Activated CD4-positive, alpha-beta T cell treated with anti-CD3 and anti-CD28 coated beads, Interleukin-2, amount 50 U/mL, for 24 hours (primary cell): ENCODE measurements at places on chromosomes 2 and 18.

DNA sequence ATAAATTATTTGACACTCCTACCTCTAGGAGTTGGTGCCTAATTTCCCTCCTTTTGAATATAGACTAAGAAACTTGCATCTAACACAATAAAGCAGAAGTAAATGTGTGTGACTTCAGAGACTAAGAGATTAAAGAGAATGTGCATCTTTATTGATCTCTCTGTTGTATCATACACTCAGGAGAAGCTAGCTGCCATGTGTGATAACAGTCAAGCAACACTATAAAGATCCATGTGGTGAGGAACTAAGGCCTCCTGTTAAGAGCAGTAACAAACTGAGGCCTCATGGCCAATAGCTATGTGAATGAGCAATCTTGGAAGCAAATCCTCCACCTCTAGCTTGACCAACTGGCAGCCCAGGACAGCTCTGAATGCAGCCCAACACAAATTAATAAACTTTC, 3.4 kb downstream of the FANCL start:
- no peak for DNase-seq

DNA sequence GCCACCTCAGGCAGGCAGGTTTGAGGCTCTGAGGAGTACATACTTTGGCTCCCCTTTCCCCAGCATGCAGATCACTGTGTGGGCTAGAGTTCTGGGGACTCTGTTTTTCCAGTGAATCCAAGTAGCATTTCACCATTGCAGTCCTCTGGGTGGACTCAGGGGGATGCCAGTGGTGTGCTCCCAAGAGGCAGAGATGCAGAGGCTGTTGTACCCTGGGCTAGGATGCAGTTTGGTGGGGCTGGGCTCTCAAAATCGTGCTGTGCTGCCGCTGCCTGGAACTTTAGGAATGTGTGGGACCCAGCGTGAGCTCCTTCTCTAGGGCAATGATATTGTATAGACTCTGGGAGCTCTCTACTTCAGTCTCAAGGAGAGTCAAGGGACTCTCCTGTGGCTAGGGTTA, 104.9 kb downstream of the MYO3B start:
- no peak for DNase-seq

DNA sequence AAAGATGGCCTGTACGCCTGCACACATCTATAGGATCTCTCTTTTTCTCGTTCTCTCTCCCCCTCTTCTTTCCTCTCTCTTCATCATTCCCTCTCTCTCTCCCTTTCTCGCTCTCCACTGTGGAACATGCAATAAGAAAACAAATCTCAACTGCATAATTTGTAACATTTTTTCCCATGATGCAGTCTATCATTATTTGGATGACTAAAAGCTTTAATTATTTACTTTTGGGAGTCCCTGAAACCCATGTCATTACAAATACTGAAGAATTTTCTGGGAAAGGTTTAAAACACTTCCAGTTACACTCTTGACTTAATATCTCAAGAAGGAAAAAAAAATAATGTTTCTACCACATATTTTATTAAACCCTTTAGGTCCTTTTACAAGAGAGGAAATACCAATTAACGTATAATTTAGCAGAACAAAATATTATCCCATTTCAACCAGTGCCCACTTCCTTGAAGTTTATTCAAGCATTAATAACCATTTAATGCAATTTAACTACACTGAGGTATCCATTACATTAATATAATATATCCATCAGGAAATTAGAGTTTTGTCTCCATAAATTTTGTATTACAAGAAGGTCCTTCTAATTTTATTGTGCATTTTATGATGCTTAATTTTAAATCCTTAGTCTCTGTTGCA, 1615.2 kb upstream of the ACVR2A start:
- no peak for DNase-seq

DNA sequence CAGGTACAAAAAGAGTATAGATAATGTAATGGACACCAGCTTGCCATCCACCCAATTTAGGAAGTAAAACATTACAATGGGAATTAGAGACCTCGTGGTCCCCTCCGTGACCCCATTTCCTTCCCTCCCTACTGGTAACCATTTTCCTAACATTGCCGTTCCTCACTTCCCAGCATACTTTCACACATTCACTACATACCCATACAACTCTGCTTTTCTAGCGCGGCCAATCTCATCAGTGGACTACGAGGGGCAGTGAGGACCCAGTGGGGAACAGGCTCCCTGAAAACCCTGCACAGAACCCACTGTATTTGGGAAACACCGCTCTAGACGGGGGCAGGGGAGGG, 1.1 kb downstream of the ENOSF1 start:
- no peak for DNase-seq

DNA sequence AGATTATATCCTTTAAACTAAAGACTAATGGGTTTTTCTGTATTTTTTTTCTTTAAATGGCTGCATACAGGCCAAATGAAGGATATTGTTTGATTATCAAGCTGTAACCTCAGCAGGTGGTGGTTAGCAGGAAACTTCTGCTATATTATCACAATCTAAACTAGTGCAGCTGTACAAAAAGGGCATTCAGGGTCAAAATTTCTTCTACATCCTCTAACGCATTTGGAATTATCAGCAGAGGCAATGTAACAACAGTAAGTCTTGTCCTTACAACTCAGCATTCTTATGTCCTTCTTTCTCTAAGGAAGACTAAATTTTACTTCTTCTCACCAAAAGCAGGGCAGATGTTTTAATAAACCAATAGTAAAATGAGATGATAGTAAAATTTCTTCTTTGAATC, 135.8 kb upstream of the FN1 start:
- no peak for DNase-seq

DNA sequence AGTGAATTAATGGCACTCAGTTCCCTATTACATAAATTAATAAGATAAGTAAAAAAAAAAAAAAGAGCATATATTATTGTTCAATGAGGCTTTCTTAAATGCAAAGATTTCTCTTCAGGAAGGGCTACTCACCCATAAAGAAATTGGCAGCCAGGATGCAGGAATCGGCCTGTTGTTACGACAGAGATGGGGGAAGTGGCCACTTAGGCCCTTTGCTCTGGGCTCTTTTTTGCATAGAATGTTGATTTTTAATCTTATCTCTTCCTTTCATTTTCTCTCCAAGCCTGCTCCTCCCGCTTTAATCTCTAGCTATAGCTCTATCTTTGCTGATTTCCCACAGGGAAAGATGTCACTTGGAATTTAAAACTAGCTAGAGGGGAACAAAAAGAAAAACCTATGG, 391.8 kb upstream of the CRIM1 start:
- DNase-seq = no peak

DNA sequence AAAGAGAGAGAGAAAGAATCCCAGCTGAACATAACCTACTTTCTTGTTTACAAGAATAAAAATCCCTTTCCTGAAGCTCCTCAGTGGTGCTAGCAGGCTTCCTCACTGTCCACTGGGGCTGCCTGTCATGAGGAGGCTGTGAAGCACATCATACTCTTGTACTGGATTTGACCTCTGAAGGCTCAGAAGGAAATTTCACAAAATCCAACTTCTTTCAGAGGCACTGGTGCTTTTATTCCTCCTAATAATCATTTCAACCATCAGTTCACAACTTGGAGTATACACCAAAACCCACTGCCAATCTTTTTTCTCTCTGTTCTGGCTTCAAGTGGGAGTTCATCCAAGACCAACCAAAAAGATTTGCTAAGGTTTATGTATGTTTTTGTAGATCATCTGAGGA, 48.5 kb downstream of the TMX3 start:
- DNase-seq = no peak

GRCh38 chr2:120432976-120433815, 87.3 kb downstream of the INHBB start:
- DNase-seq = no peak

DNA sequence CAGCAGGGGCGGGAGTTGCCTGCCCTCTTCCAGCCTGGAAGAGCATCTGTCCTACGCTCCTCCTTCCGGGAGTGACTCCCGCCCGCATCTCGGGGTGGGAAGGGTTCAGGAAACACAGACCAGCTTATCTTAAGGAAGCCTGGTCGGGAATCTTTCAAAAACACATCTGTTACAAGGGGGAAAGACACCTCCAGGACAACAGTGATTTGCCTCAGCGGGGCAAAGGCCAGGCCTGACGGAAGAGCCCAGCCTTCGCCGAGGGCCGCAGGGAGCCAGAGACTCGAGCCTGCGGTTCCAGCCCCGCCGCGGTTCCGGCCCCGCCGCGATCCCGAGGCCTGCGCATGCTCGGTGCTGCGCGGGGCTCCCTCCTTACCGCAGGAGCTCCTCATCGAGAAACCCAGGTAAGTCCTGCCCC, 38.1 kb upstream of the TGIF1 start:
- DNase-seq = no peak

GRCh38 chr18:74281980-74282754, 9.6 kb downstream of the CYB5A start:
- DNase-seq = no peak

DNA sequence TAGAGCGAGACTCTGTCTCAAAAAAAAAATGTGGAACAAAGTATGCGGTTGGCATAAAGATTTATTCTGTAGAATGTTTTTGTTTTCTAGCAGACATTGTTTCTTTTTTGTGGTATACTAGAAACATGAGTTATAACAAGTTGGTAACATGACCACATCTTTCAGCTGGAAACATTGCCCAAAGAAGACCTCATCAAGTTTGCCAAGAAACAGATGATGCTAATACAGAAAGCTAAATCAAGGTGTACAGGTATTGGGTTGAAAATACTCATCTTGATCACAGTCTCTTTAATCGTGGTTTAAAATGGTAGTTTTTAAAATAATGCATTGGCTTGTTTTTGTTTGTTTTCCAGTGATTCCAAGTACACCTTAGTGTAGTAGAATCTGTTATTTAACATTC, 1.9 kb downstream of the GCC2 start:
- DNase-seq = no peak

DNA sequence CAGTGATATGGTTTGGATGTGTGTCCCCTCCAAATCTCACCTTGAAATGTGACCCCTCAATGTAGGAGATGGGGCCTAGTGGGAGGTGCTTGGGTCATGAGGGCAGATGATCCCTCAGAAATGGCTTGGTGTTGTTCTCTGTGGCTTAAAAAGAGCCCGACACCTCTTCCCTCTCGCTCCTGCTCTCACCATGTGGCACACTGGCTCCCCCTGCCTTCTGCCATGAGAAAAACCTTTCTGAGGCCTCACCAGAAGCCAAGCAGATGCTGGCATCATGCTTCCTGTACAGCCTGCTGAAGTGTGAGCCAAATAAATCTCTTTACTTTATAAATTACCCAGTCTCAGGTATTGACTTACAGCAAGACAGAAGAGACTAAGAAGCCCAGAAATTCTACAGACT, 357.1 kb downstream of the NRXN1 start:
- DNase-seq = no peak

- DNase-seq = no peak
Observed at GRCh38 chr2:119085613-119086012, 72.9 kb downstream of the C1QL2 start.

DNA sequence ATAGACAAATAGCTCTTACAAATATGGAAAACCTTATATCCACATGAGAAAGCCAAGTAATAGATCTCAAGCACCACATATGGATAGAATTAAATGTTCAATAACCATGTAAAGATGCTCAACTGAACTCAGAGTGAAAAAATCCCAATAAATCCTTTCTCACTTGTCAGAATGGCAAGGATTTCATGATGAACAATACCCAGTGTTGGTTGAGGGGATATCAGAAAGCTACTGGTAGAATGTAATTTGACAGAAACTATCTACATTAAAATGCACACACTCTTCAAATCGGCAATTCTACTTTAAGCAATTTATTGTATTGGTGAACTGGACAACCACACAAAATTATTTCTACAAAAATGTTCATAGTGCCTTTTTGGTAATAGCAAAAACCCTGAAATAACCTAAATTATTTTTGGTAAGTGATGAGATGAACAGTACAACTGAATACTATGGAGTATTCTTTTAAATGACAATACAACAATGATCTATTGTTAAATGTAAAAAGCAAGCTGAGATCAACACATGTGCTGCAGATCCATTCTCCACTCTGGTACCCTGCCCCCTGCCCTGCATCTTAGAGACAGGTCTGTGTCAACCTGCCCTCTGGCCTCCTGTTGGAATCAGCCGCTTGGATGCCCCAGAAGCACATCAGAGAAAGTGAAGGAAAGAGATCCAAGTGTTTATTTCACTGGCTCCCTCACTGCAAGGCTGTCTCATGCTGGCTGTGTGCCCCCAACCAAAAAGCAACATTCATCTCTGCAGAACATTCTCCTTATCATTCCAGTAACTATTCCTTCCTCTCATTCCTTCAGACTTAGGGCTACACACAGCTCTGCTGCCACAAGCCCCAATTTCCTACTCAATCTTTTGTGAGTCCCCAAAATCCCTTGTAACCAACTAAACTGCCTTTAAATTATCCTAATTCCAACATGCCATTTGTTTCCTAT, 442.5 kb downstream of the LRATD1 start:
- no peak for DNase-seq

GRCh38 chr2:189505492-189505891, 64.2 kb downstream of the WDR75 start:
- DNase-seq = no peak

- no peak for DNase-seq
Observed at GRCh38 chr2:237165405-237166276, 80.0 kb downstream of the COPS8 start.

GRCh38 chr2:190465060-190465459, 56.9 kb downstream of the MFSD6 start:
- no peak for DNase-seq

- peak; percentile 41 for DNase-seq
Observed at GRCh38 chr2:27735263-27735904, 36.1 kb upstream of the MRPL33 start.

- DNase-seq = no peak
Observed at GRCh38 chr2:197089655-197090054, 163.1 kb upstream of the PGAP1 start.

- DNase-seq = no peak
Observed at GRCh38 chr2:233448220-233448559, 93.9 kb downstream of the DGKD start.

- no peak for DNase-seq
Observed at GRCh38 chr2:226048611-226049010, 649.1 kb downstream of the NYAP2 start.

DNA sequence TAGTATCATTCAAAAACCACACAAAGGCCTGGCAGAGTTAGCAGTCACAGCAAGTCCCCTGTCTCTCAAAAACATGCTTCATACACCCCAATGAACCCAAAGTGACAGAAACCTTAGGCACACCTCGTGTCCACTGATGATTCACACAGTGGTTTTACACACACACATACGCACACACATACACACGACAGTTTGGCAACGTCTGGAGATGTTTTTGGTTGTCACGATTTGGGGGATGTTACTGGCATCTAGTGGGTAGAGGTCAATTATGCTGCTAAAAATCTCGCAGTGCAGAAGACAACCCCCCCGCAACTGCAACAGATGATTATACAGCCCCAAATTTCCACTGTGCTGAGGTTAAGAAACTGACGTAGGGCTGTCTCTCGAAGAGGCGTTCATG, 72.9 kb upstream of the PARD3B start:
- no peak for DNase-seq

GRCh38 chr18:60987963-60988362, 345.3 kb upstream of the CDH20 start:
- DNase-seq = no peak
